ENCODE measurements at places on chromosomes 12 and 14.

DNA sequence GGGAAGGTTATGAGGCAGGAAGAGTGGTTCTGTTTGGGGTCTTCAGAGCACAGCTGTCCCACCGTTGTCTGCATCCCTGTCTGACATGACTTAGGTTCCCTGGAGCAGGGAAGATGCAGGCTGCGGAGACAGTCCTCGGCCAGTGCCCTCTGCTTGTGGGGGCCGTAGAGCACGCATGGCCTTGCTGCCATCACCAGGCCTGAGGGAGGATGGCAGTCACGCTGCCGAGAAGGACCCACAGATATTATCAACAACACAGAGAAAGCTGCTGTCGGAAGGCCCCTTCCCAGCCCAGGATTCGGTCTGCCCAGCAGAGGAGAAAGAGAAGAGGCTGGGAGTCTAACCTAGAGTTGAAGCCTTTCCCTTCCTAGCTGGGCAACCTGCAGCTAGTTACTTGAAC is 35.0 kb downstream of the ERH start:
- DNase-seq, result no peak

GRCh38 chr14:73526036-73526984 is 10.6 kb upstream of the ACOT1 start:
- DNase-seq, result no peak

- DNase-seq, result no peak
Observed at GRCh38 chr14:95467232-95467631, 49.2 kb downstream of the SYNE3 start.

GRCh38 chr12:50166799-50167048 is 445 bp downstream of the CERS5 start:
- DNase-seq, result peak; percentile 55
